Endothelial cell (in vitro differentiated cells): ENCODE measurements at places on chromosomes 1 and 21. TPM values are rescaled to one million over a fixed set of nuclear protein-coding genes. Genes with fewer than 3 reads are reported as not detected.

GRCh38 chr1:156414461-156415064 lies 45.6 kb downstream of the RHBG start:
- DNase-seq: peak; percentile 57

GRCh38 chr21:40049031-40049930 lies 182.0 kb downstream of the PCP4 start:
- DNase-seq: no peak

DNA sequence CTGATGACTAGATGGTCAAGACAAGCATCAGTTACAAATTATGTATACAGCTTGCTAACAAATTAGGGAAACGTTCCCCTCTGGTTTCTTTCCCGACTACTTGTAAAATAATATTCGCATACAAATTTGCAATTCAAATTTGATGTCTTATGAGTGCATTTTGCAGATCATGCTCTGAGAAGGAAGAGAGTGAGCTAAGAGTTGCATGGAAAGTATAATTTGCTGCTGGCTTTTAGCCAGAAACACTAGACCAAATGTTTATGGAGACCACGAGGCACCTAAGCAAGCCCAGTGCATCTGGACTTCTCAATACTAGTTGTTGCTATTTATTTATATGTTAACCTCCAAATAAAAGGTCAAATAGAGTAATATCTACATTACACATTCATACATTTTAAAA lies 216.0 kb downstream of the SMYD3 start:
- no peak for DNase-seq

GRCh38 chr1:59453297-59453968 lies 156.5 kb downstream of the FGGY start:
- no peak for DNase-seq

DNA sequence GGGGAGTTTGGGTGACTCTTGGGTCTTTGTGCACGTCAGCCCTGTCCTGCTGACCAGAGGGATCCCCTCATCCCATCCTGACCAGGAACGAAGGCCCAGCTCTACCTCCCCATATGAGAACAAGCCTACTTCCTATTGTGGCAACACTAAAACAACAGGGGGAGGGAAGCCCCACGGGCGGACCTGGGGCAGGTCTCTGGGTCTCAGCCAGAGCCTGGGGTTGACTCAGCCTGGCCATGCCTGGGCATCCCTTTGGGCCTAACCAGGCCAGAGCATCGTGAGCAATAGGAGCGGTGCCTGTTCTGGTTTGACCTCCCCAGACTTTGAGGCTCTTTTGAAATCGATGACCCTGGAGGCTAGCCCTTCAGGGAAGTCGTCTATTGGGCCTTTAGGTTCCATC lies 16.8 kb downstream of the RPS6KA1 start:
- no peak for DNase-seq

Gene C1orf174
- total RNA-seq: 25.6 TPM

Gene PMVK
- total RNA-seq: 26.7 TPM

Gene TMPRSS15
- total RNA-seq: not detected

Gene RGS5
- 581 TPM for total RNA-seq
